ENCODE measurements at places on chromosomes 7 and 10. TPM values are rescaled to one million over a fixed set of nuclear protein-coding genes. Genes with fewer than 3 reads are reported as not detected.

DNA sequence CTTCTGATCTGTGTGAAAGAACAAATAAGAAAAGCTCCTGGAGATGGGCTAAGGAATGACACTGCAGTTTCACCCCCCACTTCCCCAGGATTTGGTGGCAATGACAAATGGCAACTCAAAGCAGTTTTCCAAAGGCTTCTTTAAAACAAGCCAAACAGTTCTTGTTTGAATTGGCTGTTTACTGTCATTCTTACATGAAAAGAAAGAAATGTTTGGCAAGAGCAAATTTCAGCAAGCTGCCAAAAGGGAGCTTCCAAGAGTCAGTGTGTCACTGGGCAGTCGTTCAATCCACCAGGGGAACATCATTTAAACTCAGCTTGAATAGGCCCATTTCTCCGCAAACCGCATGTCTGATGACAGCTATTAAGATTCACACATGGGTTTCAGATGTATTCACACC is 119.0 kb upstream of the RHOBTB1 start:
- DNase-seq = peak; percentile 14

GRCh38 chr7:129371487-129371886 is 62.7 kb upstream of the STRIP2 start:
- DNase-seq = no peak

- DNase-seq = peak; percentile 90
Measured at GRCh38 chr10:80356563-80356988, at the start of the genes DYDC1 and DYDC2. Gene DYDC1 (minus strand): TSS chr10:80356755. CDS start chr10:80352601, 4,154 bp downstream. Gene DYDC2 (plus strand): TSS chr10:80356781. CDS start chr10:80362444, 5,663 bp downstream.

DNA sequence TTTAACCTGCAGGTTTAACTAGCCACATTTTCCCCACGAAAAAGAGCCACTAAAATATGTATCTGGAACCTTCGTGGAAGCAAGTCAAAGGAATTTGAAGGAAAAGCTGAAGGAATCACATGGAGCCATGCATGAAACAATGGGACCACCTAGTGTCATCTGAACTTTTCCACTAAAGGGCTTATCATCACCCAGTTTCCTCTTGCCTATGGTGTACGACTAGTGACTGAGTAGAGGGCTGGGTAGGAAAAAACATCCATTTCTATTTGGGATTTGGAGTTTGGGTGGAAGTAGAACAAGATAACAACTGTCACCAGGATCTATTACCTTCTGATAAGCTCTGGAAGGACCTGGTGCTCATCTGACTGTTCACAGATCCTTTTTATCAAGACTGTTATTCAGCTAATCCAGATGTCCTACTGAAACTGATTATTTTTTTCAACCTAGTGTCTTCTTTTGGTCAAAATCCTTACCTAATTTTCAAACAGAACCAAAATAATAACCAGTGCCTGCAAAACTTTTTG is 153.2 kb upstream of the COL1A2 start:
- no peak for DNase-seq

GRCh38 chr7:36784991-36785940 is 61.0 kb upstream of the AOAH start:
- DNase-seq = peak; percentile 57

GRCh38 chr10:86979977-86980448 is 11.7 kb downstream of the ADIRF start:
- peak; percentile 30 for DNase-seq

- DNase-seq = no peak
Measured at GRCh38 chr7:6153646-6154541, 118.5 kb downstream of the CYTH3 start.

- DNase-seq = no peak
Measured at GRCh38 chr7:7989133-7989532, 20.5 kb downstream of the GLCCI1 start.

DNA sequence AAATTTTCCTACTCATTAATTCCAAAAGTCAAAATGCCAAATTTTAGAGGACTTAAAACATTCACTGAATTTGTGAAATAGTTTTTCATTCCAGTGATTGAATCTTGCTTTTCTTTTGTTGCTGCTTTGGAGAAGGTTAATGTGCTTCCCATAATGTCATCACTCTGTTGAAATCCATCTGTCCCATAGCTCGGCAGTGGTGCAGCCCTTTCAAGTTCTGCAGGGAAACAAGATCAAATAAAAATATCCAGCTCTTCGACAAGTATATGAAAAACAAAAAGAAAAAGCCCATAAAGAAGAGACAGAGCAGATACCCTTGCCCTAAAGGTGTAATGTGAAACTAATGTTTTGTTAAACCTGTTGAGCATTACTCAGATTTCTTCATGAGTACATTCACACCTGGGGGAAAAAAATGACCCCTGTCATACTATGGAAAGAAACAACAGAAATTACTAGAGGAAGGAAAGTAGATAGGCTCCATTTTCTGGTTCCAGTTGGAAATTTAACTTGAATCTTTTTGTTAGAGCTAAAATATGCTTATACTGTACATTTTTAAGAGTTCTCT is 35.1 kb downstream of the AGR3 start:
- no peak for DNase-seq

DNA sequence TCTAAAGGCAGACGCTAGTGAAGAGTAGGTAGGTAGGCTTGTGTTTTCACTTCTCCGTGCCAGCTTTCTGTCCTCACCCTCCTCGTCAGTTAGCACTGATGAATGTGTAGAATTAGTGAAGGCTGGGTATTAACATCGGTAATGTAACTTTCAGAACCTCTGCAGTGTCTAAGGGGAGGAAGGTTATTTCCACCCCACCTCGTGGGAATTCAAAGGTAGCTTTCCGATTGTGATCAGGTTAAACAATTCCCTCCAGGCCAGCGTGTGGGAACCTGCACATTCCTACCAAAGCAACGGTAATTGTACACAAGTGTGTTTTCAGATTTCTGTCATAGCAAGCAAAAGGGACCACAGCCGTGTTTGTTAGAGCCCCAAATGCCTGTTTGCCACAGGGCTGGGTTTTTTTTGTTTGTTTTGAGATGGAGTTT is 405.0 kb upstream of the GALNT17 start:
- no peak for DNase-seq

- DNase-seq = no peak
Measured at GRCh38 chr10:85036661-85037060, 708.3 kb downstream of the CCSER2 start.

- peak; percentile 45 for DNase-seq
Measured at GRCh38 chr10:88974446-88975376, 15.9 kb upstream of the FAS start.

DNA sequence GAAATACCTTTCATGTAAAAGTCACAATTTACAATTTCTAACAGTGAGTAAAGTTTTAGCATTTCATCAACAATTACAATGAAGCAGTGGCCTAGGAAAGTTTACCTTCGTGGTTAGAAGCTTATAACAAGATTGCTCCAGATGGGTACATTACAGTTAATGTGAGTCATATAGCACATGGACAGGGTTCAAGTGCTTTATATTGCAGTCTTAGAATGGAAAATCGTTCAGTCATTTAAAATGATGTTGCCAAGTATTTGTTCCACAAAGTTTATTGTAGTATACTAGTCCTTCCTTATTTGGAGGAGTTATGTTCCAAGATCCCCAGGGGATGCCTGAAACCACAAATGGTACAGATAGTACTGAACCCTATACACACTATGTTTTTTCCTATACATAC is 174.6 kb upstream of the TARP start:
- no peak for DNase-seq

Gene HKDC1
- not detected for polyA plus RNA-seq

Gene PLPP4
- 2.0 TPM for polyA plus RNA-seq

Gene PAX4
- polyA plus RNA-seq = not detected

Gene HMX2
- polyA plus RNA-seq = not detected

All from cardiac muscle cell (in vitro differentiated cells and primary cell).